Thyroid gland (tissue), 4 donors: ENCODE measurements at places on chromosomes 6 and 20.

- no peak for DNase-seq
Measured at GRCh38 chr20:52578559-52578958, 387.0 kb upstream of the ZFP64 start.

DNA sequence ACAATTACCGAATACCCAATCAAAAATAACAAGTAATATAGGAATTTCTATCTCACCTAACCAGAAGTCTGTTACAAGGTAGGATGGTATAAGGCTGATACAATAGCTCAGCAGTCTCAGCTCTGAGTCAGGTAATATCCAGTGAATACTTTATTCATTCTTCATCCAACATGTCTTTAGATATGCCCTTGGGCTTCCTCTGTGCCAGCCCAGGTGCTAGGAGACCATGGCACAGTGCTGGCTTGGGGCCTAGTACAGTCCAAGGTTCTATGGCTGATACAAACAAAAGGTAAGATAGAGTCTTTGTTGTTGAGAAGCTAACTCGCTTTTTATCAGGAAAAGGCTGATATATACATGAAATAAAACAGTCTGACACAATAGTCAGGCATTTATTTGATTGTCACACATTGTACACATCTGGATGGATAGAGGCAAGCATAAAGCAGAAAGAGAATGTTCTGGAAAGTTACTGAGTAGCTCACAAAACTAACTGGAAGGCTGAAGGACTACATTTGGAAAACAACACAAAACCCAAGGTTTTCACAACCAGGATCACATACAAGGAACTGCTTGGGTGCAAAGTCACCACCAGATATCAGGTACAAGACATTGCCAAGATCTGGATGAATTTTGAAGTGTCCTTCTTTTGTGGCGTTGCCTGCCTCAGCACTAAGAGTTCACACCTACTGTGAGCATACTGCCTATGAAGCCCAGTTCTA, 110.4 kb upstream of the SCAF8 start:
- DNase-seq: no peak

- no peak for DNase-seq
Measured at GRCh38 chr6:81063891-81064290, 688.6 kb downstream of the TENT5A start.

GRCh38 chr6:37517411-37517812, 17.7 kb upstream of the CCDC167 start:
- peak; percentile 4 for DNase-seq

DNA sequence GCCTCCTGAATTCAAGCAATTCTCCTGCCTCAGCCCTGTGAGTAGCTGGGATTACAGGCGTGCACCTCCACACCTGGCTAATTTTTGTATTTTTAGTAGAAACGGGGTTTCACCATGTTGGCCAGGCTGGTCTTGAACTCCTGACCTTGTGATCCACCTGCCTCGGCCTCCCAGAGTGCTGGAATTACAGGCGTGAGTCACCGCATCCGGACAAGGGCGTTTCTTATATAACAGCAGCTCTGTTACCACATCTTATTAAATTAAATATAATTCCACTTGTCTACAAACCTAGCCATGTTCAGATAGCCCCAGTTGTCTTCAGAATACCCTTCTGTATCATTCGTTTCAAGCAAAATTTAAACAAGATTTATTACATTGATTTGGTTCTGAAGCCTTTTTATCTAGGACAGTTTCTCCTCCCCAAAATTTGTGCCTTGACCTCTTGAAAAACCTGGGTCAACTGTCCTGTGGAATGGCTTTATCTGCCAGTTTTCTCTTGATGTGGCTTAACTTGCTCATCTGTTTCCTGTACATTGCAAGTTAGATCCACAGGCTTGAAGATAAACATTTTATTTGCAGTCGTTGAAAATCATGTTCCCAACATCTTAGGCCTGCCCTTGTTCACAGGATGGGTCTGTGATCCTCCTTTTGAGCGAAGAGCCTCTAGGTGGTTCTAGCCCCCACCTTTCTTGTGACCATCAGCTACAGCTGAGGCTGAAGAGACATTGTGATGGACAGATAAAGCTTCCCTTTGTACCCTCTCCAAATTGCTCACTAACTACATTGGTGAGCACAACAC, 132.2 kb downstream of the ARID1B start:
- DNase-seq: no peak
